ENCODE measurements at places on chromosomes 12 and 14.

DNA sequence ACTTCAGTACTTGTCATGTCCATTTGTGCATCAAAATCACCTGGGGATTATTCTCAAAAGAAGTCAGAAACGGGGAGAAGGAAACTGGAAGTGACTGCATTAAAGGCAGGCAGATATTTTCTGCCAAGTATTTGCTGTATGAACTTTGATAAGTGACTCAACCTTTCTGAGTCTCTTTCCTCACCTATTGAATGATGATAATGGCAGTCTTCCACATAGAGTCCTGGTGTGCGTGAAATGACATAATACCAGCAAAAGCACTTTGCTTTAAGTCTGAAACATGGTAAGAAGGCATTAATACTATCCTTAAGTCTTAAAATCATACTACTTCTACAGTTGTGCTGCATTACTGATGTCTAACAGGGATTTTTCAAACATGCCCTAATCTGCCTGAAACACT, 278.5 kb downstream of the ADAMTS20 start:
- no peak for DNase-seq

- no peak for DNase-seq
Measured at GRCh38 chr12:68954811-68955210, 21.8 kb upstream of the CPM start.

DNA sequence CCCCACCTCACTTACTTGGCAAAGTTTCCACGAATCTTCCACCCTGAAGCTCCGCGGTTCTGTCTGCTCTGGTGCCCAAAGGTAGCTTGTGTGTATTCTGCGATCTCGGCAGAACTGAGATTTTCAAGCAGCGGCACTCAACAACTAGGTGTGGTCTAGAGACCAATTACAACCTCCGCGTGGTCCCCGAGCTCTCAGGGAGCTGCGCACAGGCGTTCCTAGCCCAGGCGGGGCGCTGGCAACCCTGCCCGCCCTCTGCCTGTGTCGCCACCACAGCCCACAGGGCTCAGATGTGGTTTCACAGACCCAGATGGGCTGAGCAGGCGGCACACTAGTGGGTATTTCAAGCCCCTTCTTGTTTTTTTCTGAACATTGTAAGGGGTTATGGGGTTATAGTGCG, 1.5 kb upstream of the DIABLO start:
- no peak for DNase-seq

DNA sequence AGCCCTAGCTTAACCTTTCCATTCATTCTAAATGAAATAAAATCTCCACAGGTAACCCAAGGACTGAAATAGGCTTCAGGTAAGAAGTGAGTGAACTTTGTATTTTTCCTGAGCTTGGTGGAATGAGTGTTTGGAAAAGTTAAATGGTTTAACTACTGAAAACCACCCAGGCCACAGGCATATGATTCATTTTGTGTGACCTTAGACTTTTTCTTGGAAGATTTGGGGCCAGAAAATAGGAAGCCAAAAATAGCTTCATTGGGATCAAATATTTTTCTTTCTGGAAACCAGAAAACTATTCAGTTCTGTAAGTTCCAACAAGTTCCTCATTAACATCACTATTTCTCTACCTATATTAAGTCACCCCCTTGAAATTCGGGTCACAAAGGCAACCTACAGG, 212.6 kb downstream of the PCNX1 start:
- DNase-seq, result no peak

- DNase-seq, result no peak
Measured at GRCh38 chr14:89374908-89375307, 42.1 kb downstream of the FOXN3 start.

- DNase-seq, result peak; percentile 68
Measured at GRCh38 chr12:15227004-15227679, 5.9 kb upstream of the RERG start.

GRCh38 chr14:95832012-95832411, 44.6 kb upstream of the TUNAR start:
- no peak for DNase-seq

GRCh38 chr12:117968826-117969659, at the start of gene KSR2:
Gene KSR2, minus strand, starts transcription at chr12:117968990. Its CDS starts 735 bp downstream, at chr12:117968255.
- peak; percentile 9 for DNase-seq

- DNase-seq, result peak; percentile 80
Measured at GRCh38 chr12:111428728-111429175, 23.0 kb downstream of the SH2B3 start.

DNA sequence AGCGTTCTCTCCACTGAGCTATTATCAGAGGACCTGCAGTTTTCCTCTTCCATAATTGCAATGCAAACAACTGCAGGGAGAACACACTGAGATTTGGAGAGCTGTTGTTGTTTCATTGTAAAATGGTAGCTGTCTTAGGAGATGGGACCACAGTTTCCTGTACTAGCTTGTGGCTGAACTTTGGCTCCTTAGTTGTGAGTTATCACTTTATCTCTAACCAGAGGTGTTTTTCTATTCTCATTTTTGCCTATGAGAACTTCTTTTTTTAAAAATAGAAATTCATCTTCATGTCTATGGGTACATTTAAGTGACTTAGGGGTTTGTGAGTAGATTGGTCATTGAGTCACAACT, 216.5 kb downstream of the SLC38A4 start:
- no peak for DNase-seq

DNA sequence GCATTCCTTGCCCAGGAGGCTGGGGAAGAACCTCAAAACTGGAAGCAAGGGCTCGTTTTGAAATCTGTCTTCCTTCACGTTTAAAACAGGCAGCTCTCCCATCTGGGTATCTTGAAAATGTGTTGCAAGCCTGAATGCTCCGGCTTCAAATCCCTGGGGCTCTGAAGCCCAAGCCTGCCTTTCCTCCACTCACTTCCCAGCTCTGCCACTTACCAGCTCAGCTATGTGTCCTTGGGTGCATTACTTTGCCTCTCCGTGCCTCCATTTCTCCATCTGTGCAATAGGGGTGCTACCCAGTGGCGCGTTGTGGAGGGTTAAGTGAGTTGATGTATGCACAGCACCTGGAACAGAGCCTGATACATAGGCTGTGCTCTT, 97.6 kb downstream of the GCH1 start:
- no peak for DNase-seq

- no peak for DNase-seq
Measured at GRCh38 chr12:64081008-64081404, 141.1 kb downstream of the KICS2 start.

DNA sequence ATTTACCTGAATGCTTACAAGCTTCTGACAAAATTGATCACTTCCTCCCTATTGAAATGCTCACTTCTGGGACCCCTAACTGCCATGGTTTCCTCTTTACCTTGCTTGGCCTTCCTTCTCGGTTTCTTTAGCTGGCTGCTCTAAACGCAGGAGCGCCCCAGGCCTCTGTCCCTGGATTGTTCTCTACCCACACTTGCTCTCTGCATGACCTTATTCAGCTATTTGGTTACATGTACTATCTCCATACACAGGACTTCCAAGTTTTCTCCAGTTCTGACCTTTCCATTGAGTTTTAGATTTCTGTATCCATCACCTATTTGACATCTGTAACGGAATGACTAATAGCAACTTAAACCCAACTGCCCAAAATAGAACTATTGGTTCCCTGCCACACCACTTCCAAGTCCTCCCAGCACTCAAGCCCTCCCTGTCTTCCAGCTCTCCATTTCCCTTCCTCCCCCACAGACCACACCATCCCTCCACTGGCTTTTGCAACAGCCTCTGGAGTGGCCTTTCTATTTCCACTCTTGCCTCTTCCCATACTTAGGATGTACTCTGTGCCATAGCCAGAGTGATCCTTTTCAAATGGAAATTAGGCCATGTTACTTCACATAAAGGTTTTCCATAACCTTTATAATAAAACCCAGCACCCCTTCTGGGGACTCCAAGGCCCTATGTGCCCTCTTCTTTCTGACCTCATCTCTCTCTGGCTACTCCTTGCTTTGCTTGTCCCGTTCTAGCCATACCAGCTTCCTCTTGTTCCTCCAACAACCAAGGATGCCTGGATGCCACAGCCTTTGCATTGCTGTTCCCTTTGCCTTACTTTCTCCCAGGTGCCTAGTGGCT, 202.2 kb downstream of the AEBP2 start:
- no peak for DNase-seq

GRCh38 chr14:63454436-63454835, 88.7 kb downstream of the PPP2R5E start:
- DNase-seq, result no peak

- DNase-seq, result no peak
Measured at GRCh38 chr12:110686294-110686903, 2.5 kb downstream of the HVCN1 start.

DNA sequence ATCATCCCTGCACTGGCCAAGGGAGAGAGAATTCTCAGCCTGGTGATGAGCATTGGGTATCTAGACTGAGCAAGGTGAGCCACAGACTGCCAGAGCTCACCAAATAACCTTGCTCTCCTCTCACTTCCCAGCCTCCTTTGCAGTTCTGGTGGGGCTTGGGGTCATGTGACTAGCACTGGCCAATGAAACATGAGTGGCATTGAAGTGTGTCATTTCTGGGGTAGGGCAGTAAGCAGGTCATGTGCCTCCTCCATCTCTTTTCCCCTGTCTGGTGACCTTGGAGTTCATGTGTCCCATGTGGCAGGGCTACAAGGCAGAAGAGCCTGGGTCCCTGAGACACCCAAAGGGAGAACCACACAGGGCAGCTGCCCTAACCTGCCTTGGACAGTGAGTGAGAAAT, 3.6 kb upstream of the KRT72 start:
- DNase-seq, result no peak

DNA sequence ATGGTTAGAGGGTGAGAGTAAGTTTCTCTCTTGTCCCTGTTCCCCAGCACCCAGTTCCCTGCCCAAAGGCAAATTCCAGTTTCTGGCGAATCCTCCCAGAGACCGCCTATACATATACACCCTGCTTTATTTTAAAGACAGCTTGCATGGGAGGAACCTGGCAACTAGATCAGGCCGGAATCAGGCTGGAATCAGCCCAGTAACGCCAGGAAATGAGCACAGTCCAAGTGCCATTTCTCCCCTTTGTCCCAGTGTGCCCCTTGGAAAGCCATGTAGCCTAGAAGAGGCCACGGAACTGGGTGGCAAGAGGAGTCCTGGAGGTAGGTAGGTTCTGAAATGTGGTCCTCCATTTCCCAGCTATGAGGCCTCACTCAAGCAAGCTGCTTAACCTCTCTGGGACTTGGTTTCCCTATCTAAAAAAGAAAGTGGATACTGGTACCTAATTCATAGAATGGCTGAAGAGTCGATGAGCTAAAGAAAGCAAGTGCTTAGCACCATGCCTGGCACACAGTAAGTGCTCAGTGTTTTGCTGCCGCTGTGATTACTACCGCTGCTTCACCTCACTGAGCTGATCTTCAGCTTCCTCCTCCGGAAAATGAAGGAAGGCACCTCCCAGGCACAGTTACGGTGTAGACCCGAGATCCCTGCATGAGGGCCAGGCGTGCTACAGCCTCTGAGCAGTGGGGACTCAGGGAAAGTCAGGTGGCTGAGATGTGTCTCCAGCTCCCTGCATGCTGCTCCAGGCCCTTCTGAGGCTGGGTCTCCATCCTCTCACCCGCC, 36.4 kb downstream of the PITPNM2 start:
- no peak for DNase-seq

DNA sequence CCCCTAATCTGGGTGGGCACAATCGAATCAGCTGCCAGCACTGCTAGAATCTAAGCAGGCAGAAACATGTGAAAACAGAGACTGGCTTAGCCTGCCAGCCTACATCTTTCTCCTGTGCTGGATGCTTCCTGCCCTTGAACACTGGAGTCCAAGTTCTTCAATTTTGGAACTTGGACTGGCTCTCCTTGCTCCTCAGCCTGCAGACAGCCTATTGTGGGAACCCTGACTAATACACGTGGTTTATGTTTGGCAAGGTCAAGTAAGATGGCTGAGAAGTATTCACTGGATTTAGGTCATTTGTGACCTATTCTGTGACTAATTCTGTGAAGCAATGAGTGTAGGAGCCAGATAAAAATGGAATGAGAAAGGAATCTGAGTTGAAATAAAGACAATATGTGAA, 11.0 kb downstream of the GPR135 start:
- DNase-seq, result no peak

GRCh38 chr12:64876388-64877071, 52.1 kb downstream of the TBC1D30 start:
- DNase-seq, result no peak

DNA sequence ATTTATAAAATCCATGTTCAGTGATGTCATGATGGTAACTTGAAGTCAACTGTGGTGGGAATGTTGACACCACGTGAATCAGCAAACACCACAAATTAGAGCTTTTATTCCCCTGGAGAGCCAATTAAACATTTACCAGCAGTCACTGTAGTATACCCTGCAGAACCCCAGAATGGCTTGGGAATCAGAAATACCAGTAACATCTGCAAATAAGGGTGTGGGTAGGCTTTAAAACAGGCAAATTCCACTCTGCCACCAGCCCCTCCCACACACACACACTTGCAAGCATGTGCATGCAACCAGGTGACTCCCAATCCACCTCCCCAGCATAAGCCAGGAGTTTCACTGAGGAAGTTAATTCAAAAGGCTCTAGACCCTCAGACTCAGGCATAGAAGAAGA, 63.6 kb upstream of the TMEM263 start:
- no peak for DNase-seq

DNA sequence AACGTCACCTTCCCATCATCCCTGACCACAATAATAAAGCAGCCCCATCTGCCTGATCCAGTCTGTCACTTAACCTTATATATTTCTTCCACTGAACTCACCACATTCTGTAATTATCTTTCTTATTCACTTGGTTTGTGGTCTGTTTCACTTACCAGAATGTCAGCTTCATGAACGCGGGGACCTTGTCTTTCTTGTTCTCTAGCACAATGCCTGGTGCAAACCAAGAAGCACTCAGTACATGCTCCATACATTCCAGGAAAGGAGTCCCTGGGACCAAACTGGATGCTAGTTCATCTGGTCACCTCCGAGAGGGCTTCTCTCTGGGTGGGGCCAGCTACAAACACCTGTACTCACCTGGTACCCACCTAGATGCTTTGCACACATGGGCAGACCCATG, 17.4 kb upstream of the ANKRD33 start:
- DNase-seq, result no peak

DNA sequence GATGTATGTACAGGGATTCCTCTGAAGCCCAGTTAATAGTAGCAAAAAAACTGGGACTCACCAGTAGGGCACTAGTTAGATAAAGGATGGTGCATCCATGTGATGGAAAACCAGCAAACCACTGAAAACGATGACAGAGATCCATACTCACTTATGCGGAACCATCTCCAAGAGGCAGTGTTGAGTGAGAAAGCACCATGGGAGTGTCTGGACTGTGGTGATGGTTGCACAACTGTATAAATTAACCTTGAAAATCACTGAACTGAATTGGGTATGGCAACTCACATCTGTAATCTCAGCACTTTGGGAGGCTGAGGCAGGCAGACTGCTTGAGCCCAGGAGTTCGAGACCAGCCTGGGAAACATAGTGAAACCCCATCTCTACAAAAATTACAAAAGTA, 53.6 kb upstream of the ZFP36L1 start:
- DNase-seq, result no peak
